SK-N-SH treated with all-trans-retinoic acid at 6 μM for 48 hours (cell line): ENCODE measurements at places on chromosomes 2 and 18.

GRCh38 chr18:76167410-76167809, 327.6 kb downstream of the ZNF516 start:
- no peak for ATAC-seq

GRCh38 chr2:174776675-174777074, 12.4 kb upstream of the CHRNA1 start:
- ATAC-seq = no peak

DNA sequence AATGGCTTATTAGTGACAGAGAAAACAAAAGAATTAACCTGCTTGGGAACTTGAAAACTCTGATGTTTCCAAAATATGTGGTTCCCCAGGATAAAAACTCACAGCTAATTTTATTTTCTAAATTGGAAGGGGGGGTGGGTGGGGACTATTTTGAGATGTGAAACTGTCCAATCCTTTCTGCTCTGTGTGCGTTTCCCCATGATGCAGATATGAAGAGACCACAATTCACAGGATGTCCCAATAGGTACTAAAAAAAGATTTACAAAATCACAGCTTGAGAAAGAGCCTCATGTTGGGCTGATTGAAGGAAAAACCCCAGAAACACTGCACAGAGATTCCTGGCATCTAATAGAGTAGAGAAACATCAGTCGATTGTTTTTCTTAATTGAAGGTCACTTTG, 273.2 kb downstream of the ARHGAP15 start:
- ATAC-seq = no peak

GRCh38 chr18:79068341-79068936, 755 bp upstream of the ATP9B start:
- no peak for ATAC-seq

GRCh38 chr2:64941801-64942200, 47.4 kb upstream of the SLC1A4 start:
- ATAC-seq = no peak

GRCh38 chr2:152557273-152557888, 159.9 kb downstream of the PRPF40A start:
- peak; percentile 52 for ATAC-seq

DNA sequence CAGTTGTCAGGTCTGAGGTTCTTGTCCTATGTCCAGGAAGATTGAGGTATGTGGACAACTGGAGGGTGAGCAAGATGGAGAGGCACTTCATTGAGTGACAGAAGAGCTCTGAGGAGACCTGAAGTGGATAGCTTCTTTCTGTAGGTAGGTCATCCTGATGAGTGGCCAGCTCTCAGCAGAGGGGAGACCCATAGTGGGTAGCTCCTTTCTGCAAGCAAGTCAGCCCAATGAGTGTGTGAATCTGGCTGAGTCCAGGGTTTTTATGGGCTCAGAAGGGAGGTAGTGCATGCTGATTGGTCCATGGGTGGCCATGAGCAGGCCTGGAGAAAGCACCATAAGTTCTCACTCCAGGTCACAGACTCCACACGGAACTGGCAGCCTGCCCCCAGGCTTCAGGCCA, 92.6 kb upstream of the GALNT5 start:
- no peak for ATAC-seq

- no peak for ATAC-seq
These were observed 304.3 kb upstream of the MGAT5 start for GRCh38 chr2:133949595-133949994.

- no peak for ATAC-seq
These were observed 133.5 kb upstream of the DTNA start for GRCh38 chr18:34576622-34577021.

GRCh38 chr18:63980896-63981460, 11.1 kb downstream of the SERPINB8 start:
- ATAC-seq = no peak

DNA sequence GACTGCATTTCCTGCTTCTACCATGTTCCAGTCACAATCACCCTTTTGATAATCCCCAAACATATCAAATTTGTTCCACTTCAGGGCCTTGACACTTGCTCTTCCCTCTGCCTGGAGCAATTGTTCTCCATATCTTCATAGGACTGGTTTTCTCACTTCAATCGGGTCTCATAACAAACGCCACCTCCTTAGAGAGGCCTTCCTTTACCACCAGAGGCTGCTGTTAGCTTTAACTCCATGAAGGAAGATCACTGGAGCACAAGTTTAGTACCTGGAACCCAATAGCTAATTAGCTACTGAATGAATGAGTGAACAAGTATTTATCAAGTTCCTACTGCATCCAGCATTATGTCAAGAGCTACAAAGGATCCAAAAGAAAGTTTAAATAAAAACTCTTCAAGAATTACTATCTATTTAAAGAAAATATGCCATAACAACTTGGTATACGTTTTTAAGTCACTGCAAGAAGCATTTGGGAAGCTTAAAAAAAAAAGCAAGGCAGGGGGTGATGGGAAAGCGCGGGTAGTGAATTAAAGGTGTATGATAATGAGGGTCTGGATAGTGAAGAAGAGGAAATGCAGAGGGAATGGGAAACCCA, 58.8 kb downstream of the BAZ2B start:
- no peak; the same call in 2 of the 3 replicates for ATAC-seq

DNA sequence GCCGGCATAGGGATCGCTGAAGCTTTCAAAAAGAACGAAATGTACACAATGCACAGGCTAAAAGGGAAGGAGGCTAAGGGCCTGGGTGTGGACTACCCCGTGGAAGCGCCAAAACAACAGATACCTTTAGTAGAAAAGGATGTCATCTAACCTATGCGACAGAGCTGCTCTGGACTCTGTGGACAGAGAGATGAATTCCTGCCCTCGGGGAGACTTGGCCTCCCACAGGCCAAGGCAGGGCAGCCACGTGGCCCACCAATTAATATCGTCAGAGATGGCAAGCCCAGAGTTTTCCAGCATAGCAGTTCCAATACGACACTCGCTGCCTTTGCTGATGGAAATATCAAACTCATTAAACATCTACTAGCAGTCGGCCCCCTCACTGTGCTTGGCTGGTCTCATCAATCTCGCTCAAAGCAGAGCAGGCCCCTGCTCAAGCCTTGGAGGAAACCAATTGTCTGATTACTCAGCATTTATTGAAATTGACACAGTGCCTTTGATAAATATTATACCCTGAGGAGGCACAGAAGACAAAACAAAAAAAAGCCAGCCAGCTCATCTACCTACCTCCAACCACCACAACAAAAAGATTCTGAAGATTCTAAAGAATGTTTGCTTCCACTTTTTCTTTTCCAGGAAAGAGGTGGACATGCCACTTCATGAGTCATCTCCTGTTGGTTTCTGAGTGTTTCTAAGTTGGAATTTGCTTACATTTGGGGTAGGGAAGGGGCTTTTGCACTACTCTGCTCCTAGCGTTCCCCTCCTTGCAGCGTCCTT, 79.0 kb upstream of the ACAA2 start:
- no peak; the same call in 2 of the 3 replicates for ATAC-seq

GRCh38 chr18:62258093-62258492, 67.0 kb upstream of the TNFRSF11A start:
- ATAC-seq = no peak

DNA sequence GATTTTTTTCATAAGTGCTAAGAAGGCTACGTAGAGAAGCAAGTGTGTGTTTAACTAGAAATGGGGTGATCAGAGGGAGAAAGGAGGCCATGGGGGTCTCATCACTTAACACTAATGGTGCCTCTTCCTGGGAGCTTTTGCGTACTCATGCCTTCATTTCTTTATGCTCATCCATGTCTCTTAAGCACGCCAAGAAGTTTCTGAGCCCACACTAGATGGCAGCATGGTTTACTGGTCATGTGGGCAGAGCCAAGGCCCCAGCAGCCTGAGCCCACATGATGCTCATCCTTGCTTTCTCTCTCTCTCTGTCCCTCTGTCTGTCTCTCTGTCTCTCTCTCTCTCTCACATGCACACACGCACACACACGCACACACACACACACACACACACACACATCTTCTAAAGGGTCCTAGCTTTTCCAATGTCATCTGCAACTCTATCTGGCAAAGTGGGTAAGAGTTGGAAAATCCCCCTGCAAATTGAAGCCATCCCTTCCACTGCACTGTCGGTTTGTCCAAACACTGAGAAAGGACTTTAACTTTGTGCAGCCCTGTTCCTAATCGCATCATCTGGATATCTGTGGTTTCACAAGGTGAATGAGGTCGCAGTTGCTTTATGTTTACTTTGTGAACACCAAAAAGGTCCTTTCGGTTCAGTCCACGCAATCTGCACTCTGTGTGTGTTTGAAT, 137.1 kb upstream of the CCDC68 start:
- peak; percentile 91 for ATAC-seq

GRCh38 chr2:120465012-120465700, 119.2 kb downstream of the INHBB start:
- ATAC-seq = no peak

DNA sequence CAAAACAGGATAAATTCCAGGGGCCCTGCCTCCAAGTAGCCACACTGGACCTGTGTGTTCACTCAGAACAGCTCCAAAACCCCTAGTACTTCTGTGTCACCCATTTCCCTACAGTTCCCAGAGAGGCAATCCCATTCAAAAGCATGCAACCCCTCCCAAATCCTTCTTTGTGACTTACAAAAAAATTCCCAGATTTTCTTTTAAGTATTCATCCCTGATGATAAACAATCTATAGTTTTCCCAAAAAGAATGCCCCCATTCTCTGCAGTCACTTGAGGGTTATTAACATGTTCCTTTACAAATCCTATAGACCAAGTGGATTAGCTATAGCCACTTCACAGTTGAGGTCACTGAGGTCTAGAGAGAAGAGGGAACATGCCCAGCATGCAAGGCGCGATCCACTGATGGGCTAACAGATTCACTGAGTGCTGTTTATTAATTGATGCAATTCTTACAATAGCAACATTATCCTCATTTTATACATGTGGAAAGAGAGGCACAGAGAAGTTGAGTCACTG, 85.4 kb downstream of the MYL12B start:
- no peak for ATAC-seq

DNA sequence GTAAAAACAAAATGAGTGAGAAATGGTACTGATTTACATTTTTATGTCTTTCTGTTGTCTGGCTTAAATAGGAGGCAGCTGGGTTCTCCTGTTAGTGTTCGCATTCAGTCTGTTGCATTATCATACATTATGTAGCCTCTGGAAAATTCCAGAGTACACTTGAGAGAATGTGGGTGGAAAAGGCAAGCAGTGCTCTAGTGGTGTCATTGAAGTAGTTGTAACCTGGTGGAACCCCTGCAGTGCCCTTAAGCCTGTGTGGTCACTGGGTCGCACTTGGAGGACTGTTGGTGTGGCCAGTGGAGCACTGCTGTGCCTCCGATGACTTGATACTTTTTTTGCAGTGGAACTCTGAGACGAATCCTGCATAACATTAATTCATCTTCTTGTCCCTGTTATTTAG, 52.4 kb downstream of the USP14 start:
- no peak for ATAC-seq

DNA sequence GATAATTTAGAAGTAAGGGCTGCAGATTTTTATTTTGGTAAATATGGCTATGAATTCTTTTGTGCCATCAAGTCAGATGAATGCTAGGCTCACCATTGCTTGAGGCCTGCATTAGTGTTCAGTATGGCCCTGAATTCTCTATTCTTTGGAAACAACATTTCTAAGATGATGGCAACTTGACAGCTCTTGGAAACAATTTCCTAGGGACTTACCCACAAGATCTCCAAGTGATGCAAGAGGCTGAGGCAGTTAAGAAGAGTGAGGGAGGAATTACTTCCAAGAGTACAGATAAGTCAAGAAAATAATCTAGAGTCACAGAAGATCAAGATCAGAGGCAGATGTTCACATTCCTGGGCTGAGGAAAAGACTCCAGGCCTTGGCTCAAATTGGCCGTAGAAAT, 129.1 kb downstream of the NRP2 start:
- no peak for ATAC-seq

GRCh38 chr2:219645631-219646527, 18.4 kb downstream of the SLC4A3 start:
- peak; percentile 77 for ATAC-seq

DNA sequence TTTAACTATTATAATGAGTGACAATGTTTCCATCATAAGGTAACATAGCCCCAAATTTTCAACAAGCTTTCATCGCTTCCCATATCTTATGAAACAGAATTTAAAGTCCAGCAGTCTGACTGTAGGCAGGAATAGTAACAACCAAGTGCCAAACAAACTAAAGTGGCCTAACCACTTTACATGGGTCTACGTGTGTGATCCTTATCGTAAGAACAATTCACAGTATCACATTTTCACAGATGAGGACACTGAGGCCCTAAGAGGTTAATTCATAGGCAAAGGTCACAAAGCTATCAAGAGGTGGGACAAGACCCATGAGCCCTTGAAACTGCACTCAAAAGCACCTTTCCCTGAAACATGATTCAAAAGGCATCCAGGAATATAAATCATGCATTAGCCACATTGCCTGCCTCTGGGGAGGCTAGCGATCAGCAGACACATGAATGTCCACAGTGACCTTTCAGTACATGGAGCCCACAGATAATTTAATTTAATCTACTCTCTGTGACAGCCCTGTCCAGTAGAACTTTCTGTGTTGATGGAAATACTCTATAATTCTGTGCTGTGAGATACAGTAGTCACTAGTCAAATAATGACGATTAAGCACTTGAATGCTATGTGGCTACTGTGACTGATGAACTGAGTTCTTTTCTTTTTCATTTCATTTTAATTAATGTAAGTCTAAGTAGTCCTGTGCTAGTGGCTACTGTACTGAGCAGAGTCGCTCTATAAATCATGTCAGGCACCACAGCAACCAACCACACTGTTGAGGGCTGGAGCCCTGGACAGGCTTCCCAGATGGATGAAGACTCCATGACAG, 30.3 kb downstream of the KIDINS220 start:
- no peak for ATAC-seq

DNA sequence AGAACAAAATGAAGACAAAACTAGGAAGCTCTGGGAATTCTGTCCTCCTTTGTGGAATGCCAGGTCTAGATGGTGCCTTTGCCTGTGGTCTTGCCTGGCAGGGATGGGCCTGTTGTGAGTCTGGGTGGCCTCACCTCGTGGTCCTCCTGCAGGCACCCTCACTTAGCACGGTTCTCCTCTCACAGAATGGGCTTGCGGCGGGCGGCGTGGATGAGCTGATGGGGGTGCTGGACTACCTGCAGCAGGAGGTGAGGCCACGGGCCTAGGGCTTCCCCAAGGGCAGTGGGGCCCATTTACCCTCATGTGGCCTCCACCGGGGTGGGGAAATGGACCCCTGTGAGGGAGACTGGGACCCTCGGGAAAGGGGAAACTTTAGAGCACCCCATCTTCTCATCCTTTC, 42.3 kb downstream of the PLB1 start:
- ATAC-seq = no peak

DNA sequence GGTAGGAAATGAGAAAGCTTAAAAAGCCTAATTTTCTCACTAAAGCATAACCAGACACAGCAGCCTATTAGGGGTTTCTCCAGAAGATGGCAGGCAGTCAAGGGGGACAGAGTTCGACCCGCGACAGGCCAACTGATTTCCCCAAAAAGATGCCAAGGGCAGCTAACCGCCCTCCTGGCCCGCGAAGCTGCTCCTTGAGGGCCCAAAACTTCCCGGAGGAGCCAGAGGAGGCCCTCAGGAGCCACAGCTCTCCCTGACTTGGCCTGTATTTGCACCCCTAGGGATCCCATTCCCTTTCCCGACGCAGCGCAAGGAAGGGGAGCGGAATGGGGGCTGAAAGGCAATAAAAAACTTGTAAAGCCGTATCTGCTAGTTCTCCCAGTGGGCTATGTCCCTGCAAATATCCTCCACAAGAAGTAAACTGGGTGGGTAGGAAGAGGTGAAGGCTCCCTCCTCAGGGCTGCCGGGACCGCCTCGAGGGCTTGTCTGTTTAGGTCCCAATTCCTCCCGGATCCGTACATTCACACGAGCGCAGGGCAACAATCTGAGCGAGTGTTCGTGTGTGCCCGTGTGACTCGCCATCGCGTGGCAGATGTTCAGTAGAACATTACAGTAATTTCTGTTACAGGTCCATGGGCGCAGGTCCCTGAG, 756 bp upstream of the NAGK start:
- ATAC-seq = peak; percentile 65

GRCh38 chr18:37985126-37985525, 419.5 kb upstream of the CELF4 start:
- ATAC-seq = no peak
